ENCODE measurements at places on chromosomes 6 and 20. TPM values are rescaled to one million over a fixed set of nuclear protein-coding genes. Genes with fewer than 3 reads are reported as not detected.
A peak's percentile ranks its signal among the peaks of the same experiment; 100 is the strongest.

TCP11 gene
- not detected for total RNA-seq

GRCh38 chr6:83594941-83595340 lies 82.6 kb downstream of the PRSS35 start:
- no peaks in the 10 kb centered on the region for H3K4me1 ChIP-seq
- peak; percentile 1 for DNase-seq
- no peak overlapping the region for H3K4me3 ChIP-seq
- H3K27me3 ChIP-seq, result no peaks in the 10 kb centered on the region
- no peak overlapping the region for H3K27ac ChIP-seq

RNF144B gene
- total RNA-seq, result 7.2 TPM

ADGRF1 gene
- 0.05 TPM for total RNA-seq

DNA sequence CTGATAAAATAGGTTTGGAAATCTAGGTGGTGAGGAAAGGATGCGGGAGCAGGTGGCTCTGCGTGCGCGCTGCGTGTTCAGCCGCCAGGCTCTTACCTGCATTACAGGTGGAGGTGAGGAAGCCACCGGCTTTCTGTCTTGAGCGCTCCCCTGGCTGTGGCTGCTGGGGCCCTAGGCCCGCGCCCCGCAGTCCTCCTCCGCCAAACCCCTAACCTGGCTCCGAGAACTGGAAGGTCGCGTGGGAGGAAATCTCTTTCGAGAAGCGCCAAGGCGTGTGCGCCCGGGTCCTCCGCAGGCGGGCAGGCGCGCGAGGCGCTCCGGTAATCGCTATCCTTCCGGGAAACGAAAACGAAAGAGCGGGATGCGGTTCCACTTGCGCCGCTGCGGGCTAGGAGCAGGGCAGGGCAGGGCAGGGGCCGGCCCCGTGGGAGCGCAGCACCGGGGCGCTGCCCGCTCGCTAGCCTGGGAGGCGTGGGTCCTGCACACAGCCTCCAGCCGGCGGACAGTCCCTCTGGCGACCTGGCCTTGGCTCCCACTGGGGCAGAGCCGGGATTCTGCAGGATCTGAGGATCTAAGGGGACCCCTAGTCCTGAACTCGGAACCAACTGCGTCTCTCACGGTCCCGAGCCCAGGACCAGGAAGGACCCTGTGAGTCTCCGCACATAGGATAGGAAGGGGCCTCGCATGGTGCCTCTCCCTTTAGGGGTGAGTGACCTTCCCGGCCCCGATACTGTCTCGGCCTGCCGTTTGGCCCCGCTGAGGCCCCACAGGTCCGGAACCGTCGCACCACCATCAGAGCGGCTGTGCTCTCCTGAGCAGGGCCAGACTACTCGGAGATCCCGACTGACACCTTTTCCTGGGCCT lies at the start of gene ETV7:
ETV7 (minus strand) TSS at position 230 of the 864 bp plus-strand sequence; CDS start at position 102, 128 bp downstream.
- H3K4me3 ChIP-seq, result peak within 1 kb of the TSS; percentile 65
- peaks cover 28% of the 10 kb centered on the region for H3K27me3 ChIP-seq
- H3K4me1 ChIP-seq, result peaks cover 12% of the 10 kb centered on the region
- H3K36me3 ChIP-seq, result no peaks in the 10 kb centered on the region
- no peak within 1 kb of the TSS for H3K27ac ChIP-seq
- DNase-seq, result no peak

GRCh38 chr6:40485300-40485699 lies 101.9 kb downstream of the LRFN2 start:
- no peaks in the 10 kb centered on the region for H3K36me3 ChIP-seq
- no peak overlapping the region for H3K27ac ChIP-seq
- H3K4me3 ChIP-seq, result no peak overlapping the region
- H3K27me3 ChIP-seq, result no peaks in the 10 kb centered on the region

GRCh38 chr20:17762243-17762872 lies 62.6 kb downstream of the BANF2 start:
- no peaks in the 10 kb centered on the region for H3K4me1 ChIP-seq
- no peaks in the 10 kb centered on the region for H3K27me3 ChIP-seq
- no peak overlapping the region for H3K27ac ChIP-seq
- no peak overlapping the region for H3K4me3 ChIP-seq
- DNase-seq, result no peak

DNA sequence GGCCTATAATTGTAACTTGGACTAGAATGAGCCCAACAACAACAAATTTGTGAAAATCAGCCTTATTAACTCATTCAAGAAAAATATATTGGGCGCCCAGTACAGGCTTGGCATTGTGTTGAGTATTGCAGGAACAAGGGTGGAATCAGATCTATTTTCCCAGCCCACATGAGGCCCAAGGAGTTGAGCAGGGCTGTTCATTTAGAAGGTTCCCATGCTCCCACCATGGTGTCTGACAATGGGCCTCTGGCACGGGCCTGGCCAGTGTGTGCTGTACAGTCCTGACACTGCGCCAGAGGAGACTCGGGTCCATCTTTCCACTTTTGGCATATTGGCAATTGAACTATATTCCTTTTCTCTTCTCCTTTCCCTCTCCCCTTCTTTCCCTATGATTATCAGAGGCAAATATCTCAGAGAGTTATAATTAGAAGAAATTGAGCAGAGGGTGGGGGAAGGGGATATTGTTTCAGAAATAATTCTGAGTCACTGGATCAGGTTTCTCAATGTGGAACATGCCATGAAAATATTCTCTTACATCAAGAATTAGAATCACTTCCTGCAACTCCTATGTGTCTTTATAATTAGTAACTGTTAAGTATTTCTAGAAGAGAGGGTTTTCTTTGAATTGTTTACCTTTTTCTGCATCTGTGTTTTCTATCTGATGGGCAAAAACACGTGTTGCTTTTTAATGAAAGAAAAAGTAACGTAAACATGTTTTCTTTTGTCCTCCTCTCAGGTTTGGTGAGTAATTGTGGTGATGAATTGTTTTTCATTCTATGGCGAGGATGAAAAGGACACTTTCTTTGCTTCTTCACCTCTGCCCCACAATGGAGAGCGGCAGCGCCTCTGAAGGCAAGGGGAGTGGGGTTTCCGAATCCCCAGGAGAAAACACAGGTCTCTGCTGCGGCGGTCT lies 209.4 kb downstream of the FOXA2 start:
- peaks cover 5% of the 10 kb centered on the region for H3K4me1 ChIP-seq
- H3K27me3 ChIP-seq, result peaks cover 4% of the 10 kb centered on the region
- DNase-seq, result peak; percentile 10
- no peak overlapping the region for H3K4me3 ChIP-seq
- H3K27ac ChIP-seq, result peak overlapping the region; percentile 55

GFOD1 gene
- 10.8 TPM for total RNA-seq

DNA sequence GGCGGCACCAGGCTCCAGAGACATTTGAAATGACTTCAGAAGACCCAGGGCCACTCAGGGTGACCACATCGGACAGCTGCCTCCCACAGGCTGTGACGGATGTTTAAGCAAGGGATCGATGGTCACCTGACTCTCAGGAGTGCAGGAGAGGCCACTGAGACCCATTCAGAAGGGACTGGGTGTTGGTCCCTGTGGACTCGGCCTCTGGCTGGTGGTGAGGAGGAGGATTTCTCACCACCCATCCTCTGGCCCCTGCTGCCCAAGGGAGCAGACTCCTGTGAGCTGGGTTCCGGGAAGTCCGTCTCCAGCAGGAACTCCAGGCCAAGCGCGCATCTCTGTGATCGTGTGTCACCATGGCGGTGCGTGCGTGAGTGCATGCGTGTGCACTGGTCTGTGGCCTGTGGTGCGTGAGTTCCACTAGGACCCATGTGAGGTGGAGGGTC lies 25.5 kb downstream of the NPEPL1 start:
- no peak for DNase-seq
- H3K27me3 ChIP-seq, result peaks cover 11% of the 10 kb centered on the region
- H3K4me3 ChIP-seq, result no peak overlapping the region
- H3K4me1 ChIP-seq, result no peaks in the 10 kb centered on the region

LIME1 gene
- 7.6 TPM for total RNA-seq

METTL24 gene
- 0.36 TPM for total RNA-seq

DNA sequence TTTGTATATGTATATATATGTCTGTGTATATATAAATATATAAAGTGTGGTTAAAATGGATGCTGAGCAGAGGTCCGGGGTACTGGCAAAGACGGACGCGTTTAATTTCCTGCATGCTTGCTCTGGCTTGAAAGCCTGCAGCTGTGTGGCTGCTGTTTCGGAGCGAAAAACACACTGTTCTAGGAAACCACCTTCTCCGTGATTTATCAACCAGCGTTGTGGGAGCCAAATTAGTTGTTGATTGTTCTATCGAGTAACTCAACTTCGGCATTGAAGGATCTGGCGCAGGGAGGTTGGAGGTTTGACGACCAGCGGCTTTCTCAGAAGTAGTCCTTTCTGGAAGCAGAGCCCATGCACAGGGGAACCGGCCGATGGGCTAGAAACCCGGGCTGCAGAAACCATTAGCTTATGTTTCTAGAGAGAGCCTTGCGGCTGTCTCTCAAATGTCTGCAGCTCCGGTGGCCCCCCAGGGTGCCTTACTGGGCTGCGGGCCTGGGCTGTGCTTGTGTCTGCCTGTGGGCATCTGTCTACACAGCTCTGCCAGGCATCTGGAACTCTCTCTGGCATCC lies 81.8 kb downstream of the EDN3 start:
- H3K36me3 ChIP-seq, result no peaks in the 10 kb centered on the region
- no peak for DNase-seq
- no peak overlapping the region for H3K4me3 ChIP-seq
- no peaks in the 10 kb centered on the region for H3K4me1 ChIP-seq
- H3K27me3 ChIP-seq, result no peaks in the 10 kb centered on the region

- H3K4me1 ChIP-seq, result no peaks in the 10 kb centered on the region
- no peak overlapping the region for H3K27ac ChIP-seq
- H3K4me3 ChIP-seq, result no peak overlapping the region
- no peaks in the 10 kb centered on the region for H3K27me3 ChIP-seq
Measured at GRCh38 chr6:156877126-156877863, 100.1 kb downstream of the ARID1B start.

All from astrocyte (in vitro differentiated cells and primary cell).